ENCODE measurements at places on chromosomes 6 and 20. TPM values are rescaled to one million over a fixed set of nuclear protein-coding genes. Genes with fewer than 3 reads are reported as not detected.

The DYNLT2 gene
- 0.44 TPM for total RNA-seq

The MMP24 gene
- total RNA-seq = 34.6 TPM

The TPMT gene
- total RNA-seq = 5.6 TPM

The GPR63 gene
- total RNA-seq = 0.32 TPM

The BANF2 gene
- not detected for total RNA-seq

The GRM4 gene
- 0.29 TPM for total RNA-seq

The DUSP22 gene
- 13.1 TPM for total RNA-seq

The GRM1 gene
- 0.02 TPM for total RNA-seq

The PAK5 gene
- not detected for total RNA-seq

The CGA gene
- total RNA-seq = 0.48 TPM

The SEMG1 gene
- not detected for total RNA-seq

The TAP2 gene
- total RNA-seq = 15.2 TPM

The CBFA2T2 gene
- 6.0 TPM for total RNA-seq

The EYS gene
- total RNA-seq = 0.07 TPM

The KCNK5 gene
- 1.3 TPM for total RNA-seq

The PPP1R14C gene
- total RNA-seq = 1.6 TPM

The SIGLEC1 gene
- total RNA-seq = not detected

The IRAK1BP1 gene
- 0.73 TPM for total RNA-seq

The TOX2 gene
- 8.5 TPM for total RNA-seq

The CDYL gene
- total RNA-seq = 21.9 TPM

The PLTP gene
- total RNA-seq = 2.2 TPM

The CST4 gene
- not detected for total RNA-seq

The GNMT gene
- not detected for total RNA-seq

The HLA-E gene
- total RNA-seq = 60.6 TPM

The GJA10 gene
- total RNA-seq = not detected
